ENCODE measurements at places on chromosomes 11 and 22.
A peak's percentile ranks its signal among the peaks of the same experiment; 100 is the strongest.

DNA sequence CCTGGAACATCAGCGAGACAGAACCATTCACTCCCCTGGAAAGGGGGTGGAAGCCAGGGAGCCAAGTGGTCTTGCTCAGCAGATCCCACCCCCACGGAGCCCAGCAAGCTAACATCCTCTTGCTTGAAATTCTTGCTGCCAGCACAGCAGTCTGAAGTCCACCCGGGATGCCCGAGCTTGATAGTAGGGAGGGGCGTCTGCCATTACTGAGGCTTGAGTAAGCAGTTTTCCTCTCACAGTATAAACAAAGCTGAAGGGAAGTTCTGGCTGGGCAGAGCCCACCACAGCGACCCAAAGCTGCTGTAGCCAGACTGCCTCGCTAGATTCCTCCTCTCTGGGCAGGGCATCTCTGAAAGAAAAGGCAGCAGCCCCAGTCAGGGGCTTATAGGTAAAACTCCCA is 764.8 kb upstream of the LUZP2 start:
- no peak for DNase-seq

- DNase-seq = no peak
Observed at GRCh38 chr11:78560153-78560552, 14.5 kb downstream of the NARS2 start.

DNA sequence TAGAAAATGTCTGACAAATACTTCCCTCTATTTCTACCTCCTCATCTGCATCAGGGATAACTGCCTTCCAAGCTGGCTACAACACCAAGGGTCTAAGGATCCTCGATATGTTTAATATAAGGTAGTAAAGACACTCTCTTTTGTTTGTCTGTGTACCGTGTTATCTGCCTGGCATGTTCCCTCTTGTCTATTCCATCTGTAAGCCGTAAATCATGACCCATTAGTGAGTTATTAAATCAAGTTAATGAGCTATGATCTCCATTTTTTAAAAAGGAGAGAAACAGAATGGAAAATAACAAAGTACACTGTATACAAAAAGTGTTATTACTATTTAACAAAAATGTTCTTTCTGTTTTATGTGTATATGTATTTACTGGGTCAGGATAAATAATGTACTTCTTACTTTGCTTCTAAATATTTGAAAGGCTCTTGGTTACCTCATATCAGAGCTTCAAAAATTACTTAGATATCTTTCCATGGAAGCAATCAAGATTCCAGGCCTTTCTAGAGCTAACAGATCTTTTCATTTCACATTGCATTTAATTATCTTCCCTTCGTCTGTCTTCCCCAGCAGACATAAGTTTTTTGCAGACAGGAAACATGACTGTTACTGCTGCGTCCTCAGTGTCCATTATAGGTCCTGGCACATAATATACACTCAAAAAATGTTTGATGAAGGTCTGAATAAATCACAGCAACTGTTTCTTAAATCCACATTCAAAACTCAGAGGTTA is 342.6 kb upstream of the CCDC90B start:
- DNase-seq = no peak

- DNase-seq = no peak
Observed at GRCh38 chr11:93814966-93815633, 31.0 kb downstream of the MED17 start.

DNA sequence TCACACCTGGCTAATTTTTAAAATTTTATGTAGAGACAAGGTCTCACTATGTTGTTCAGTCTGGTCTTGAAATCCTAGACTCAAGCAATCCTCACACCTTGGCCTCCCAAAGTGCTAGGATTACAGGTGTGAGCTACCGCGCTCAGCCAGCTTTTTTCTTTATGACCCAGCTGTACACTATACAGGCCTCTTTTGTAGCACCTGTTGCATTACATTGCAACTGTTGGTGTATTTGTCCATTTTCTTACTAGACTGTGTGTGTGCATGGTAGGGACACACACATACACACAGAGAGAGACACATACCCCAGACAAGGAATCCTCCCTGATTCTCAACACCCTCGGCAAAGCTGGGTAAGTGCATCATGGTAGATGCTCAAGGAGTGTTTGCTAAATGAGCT is 61.7 kb downstream of the NAV2 start:
- DNase-seq = no peak

- DNase-seq = peak; percentile 93
Observed at GRCh38 chr11:15941206-15941770, 415.1 kb downstream of the SOX6 start.

- no peak for DNase-seq
Observed at GRCh38 chr11:96219981-96220623, 122.9 kb downstream of the MAML2 start.

Data from endodermal cell (in vitro differentiated cells).